Panc1 (cell line): ENCODE measurements at places on chromosomes 11 and 22.

DNA sequence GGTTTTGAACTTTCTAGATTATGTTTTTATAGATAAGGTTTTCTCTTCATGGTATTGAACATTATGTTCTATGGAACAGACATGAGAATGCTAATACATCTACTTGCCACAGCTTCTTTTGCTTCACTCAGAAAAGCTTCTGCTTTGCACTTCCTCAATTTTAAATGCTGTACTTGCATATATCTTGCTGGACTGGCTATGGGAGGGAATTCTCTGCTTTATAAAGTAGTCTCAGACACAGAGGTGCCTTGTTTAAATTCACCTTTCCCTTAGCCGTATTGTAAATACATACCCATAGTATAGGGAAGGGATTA, 173.9 kb downstream of the DDX10 start:
- no peak for DNase-seq

- DNase-seq = no peak
These were observed at the start of gene PDE2A for GRCh38 chr11:72673943-72674828. Gene PDE2A, minus strand, starts transcription at chr11:72674422. Its CDS starts 215 bp downstream, at chr11:72674207.

DNA sequence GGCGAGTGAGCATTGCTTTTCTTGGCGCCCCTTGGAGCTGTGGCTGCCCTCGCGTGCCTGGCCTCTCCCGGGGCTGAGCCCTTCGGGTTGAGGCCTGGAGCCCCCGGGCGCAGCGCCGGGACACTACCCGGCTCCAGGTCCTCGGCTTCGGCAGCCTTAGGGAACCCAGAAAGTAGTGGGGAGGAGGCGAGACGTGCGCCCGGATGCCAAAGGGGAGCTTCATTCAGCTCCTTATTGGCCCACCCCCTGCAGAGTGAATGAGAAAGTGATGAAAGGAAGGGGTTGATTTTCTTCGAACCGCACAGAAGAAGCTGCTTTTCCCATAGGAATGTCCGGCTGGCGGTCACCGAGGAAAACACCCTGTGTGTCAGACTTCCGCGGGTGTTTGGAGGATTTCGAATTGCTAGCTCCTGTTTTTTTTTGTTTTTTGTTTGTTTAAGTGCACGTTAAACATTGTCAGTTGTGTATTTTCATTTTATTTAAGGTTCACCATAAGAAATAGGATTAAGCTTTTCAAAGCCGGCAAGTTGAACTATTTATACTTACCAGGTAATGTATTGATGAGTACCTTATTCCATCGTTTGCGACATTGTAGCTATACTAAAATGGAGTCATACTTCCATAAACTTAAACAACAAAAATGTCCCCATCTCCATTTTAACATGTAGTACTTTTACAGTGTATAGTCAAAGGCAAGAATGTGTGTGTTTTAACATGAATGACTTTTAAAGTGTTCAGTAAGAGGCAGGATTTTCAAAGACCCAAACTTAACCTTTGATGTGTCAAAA, 841 bp upstream of the EIF4G2 start:
- DNase-seq = no peak

GRCh38 chr22:37275622-37276021, 6.7 kb upstream of the CYTH4 start:
- DNase-seq = no peak

GRCh38 chr11:34530545-34531234, 17.1 kb upstream of the ELF5 start:
- no peak for DNase-seq

GRCh38 chr11:76206327-76207081, at the start of gene WNT11:
Gene WNT11, minus strand, starts transcription at chr11:76206502. Its CDS starts 95 bp downstream, at chr11:76206407.
- no peak for DNase-seq

- no peak for DNase-seq
These were observed 17.4 kb upstream of the ACR start for GRCh38 chr22:50720301-50721256.

- no peak for DNase-seq
These were observed 16.4 kb downstream of the TOM1 start for GRCh38 chr22:35315855-35316745.

- no peak for DNase-seq
These were observed 40.4 kb upstream of the ADORA2A start for GRCh38 chr22:24386937-24387471.

GRCh38 chr11:10379426-10379825, 74.6 kb downstream of the ADM start:
- no peak for DNase-seq

DNA sequence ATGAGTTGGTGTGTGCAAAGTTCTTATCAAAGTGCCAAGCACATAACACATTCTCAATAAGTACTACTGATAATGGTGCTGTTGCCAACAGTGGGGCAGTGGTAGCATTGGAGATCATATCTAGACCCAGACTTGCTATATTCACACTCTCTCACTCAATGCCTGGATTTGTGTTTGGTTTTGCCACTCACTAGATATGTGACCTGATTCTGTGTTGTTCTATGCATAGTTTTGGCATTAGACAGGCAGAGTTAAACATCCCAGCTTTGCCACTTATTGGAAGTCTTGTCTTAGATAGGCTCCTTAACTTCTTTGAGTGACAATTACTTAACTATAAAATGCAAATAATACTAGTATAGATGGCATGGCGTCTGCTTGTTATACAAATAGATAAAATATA, 642.6 kb upstream of the CCDC179 start:
- DNase-seq = no peak

- no peak for DNase-seq
These were observed 625.1 kb upstream of the ANO5 start for GRCh38 chr11:21567645-21568290.

GRCh38 chr11:111801135-111801534, 34.9 kb upstream of the PPP2R1B start:
- DNase-seq = no peak

GRCh38 chr11:102589047-102589459, 36.1 kb downstream of the MMP20 start:
- no peak for DNase-seq

DNA sequence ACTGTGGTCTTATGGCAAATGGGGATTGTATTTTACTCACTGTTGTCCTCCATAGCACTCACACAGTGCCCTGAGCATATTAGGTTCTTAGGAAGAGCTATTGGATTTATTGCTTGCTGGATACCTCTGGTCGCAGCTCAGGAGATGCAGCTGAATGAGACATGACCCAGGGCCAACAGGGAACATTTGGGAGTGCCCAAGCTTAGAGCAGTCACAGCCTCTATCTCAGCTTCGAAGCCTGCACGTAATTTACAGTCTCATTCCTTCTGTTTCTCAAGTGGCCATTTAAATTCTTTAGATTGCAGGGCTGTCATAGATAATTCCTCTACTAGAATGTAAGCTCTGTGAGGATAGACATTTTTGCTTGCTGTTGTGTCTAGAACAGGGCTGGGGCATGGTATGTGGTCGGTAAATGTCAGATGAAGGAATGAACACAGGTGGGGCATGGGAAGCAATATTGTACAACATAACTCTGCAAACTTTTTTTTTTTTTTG, 192.8 kb downstream of the GRIK4 start:
- DNase-seq = no peak

- DNase-seq = no peak
These were observed 117.3 kb upstream of the TEAD1 start for GRCh38 chr11:12556788-12557384.

DNA sequence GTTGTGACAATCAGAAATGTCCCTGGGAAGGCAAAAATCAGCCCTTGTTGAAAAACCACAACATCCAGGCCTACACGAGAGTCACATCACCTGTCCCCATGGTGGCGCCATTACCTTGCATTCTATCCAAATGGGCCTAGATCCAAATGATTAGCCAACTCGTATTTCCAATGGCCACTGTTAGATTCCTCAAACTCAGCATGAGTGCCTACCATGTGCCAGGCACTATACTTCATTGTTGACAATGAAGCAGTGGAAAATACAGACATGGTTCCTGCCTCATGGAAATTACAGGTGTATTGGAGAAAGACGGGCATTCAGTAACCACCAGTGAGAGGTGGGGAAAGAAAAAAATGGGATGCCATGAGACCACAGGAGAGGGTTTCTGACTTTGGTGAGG, 29.8 kb upstream of the CREB3L1 start:
- no peak for DNase-seq

DNA sequence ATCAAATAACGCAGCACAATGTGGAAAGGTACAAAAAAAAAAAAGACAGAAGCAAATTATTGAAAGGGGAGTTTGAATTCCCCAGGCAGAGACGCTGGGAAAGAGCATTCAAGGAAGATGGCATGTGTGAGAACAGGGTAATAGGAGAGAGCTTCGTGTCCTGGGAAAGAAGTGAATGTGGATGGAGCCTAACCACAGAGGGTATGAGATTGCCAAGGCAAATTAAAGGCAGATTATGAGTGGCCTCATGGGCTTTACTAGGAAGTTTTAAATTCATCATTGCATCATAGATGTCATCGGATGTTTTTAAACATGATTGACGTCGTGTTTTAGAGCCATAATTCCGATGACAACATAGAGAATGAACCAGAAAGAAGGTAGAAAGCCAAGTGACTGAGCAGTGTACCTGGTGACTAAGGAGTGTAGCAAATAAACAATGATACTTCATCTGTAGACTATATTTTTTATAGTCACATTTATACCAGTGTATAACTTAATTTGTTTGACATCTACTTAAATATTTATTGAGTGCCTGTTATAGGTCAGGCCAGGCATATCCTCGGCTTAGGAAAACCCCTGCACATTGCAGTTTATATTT, 151.4 kb downstream of the MSANTD4 start:
- DNase-seq = no peak

DNA sequence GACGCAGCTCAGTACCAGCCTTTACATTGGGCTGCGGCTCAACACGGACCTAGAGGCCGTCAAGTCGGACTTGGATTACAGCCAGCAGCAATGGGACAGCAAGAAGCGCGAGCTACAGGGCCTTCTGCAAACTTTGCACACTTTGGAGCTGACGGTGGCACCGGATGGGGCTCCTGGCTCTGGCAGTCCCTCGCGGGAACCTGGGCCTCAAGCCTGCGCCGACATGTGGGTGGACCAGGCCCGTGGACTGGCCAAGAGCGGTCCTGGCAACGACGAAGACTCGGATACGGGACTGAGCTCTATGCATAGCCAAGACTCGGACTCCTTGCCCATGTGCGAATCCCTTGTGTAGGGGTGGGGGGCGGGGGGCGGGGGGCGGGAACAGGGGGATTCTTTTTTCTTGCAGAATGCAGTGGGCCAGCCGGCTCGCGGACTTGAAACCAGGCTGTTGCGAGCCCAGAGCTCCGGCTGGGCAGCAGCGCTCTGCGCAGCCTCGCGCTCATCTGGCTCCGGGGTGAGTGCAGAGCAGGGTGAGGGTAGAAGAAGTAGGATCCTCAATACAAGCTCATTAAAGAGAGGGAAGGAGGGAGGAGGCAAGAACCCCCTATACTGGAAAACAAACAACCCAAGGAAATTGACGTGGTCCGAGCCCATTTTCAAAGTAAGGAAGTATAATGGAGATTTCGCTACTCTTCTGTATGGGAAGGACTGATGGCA, 1.8 kb downstream of the RASSF10 start:
- no peak for DNase-seq

GRCh38 chr22:41603873-41604332, 14.3 kb upstream of the PMM1 start:
- no peak for DNase-seq

- DNase-seq = no peak
These were observed 620 bp upstream of the ANO5 start for GRCh38 chr11:22192289-22192641.

- DNase-seq = no peak
These were observed 385.2 kb downstream of the SOX6 start for GRCh38 chr11:15971215-15971546.

- no peak for DNase-seq
These were observed 887 bp downstream of the IRF7 start for GRCh38 chr11:614623-615503.

DNA sequence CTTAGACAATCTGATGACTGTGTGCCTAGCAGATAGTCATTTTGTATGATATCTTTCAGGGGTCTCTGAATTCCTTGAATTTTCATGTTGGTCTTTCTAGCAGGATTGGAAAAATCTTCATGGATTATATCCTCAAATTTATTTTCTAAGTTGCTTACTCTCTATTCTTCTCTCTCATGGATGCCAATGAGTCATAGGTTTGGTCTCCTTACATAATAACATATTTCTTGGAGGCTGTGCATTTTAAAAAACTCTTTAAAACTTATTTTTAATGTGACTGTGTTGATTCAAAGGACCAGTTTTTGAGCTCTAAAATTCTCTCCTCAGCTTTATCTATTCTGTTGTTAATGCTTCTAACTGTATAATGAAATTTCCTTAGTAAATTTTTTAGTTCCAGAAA, 198.7 kb downstream of the AASDHPPT start:
- no peak for DNase-seq

DNA sequence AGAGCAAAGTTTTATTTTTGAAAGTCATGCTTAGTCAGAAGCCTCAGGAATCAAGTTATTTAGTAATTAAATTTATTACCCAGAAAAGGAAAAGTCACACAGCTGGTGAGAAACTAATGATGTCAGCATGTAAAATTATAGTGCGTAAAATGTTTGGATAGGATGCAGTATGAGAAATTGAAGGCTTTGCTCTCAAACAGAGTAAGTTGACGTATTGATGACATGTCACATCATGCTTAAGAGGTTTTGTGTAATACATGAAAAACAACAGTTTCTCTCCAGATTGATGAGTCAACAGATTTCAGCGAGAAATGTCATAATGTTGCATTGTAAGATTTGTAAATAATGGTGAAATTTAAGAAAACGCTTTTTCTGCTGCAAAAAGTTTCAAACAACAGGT, 769.8 kb downstream of the METTL15 start:
- DNase-seq = no peak

DNA sequence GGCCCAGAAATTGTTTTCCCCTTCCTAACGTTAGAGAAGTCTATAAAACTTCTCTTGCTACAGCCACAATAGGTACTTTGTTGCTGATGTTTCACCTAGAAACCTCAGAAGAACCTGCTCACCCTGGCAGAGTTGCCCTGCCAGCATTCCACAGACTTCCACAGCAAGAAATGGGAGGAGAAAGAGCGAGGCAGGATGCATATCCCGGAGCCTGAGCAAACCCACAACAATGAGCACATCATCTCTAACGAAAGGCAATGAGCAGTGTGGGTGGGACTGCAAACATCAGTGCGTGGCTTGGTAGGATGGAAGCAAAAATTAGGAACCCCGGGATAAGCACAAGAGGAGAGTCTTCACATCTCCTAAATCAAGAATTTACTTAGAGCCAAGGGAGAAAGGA, 892.3 kb downstream of the OPCML start:
- no peak for DNase-seq

- no peak for DNase-seq
These were observed 326.7 kb upstream of the NCAM1 start for GRCh38 chr11:112634551-112634950.

DNA sequence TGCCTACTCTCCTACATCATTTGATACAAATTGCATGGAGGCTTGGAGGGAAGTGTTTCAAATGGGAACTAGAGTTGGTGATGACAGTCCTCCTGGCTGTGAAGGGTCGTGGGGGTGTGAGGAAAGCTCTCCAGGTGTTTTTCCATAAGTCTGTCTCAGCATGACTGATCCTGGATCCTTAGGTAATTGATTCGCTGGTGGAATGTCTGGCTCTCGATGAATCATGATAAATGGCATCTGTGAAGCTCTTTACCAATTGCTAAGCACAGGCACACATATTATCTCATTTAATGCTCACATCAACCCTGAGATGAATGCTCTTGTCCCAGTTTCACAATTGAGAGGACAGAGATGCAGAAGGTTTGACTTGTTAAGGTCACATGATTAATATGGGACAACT, 107.5 kb downstream of the PKNOX2 start:
- DNase-seq = no peak
